Fibroblast of pulmonary artery (primary cell): ENCODE measurements at places on chromosomes 12 and 14.

DNA sequence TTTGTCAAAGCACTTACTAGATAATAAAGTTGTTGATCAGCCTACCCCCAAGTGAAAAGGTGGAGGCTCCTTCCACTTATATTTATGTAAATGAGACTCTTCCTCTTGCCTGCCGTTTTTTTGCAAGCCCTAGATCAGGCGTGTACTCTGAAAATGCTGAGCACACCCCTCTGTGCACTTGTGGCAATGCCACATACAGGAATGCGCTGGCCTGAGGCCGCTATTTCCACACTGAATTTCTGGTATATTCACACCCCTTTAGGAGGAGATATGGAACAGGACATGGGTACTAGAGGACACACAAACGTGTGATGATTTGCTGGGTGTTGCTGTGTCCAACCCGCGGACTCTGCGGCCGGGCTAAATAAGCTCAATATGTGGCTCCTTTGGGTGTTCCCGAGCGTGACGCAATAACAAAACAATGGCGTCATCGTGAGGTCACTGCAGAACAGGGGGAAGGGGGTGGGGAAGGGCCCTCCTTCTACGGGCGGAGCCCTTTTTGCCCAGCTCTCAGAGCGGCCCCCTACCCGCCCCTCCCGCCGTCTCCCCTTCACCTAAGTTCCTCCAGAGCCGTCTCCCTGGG, 554 bp upstream of the TSPAN31 start:
- DNase-seq, result peak; percentile 91

GRCh38 chr12:125836647-125837046, 771.4 kb downstream of the AACS start:
- DNase-seq, result no peak

DNA sequence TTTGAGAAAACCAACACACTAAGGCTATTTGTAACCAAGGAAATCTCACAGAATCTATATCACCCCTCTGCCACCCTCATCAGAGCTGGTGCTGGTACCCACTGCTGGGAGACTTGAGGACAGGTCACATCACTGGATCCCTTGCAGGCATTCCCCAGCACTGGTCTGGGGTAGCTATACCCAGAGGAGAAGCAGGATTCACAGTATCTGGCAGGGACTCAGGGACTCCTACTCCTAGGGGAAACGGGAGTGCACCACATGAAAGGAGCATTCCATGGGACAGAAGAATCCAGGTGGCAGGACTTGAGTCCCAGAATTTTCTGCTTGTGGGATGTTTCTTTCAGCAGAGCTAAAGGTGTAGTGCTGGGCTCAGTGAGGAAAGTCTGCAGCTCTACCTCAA, 223.2 kb downstream of the ADGRD1 start:
- DNase-seq, result no peak

- no peak for DNase-seq
Observed at GRCh38 chr14:94309721-94310120, 13.4 kb downstream of the SERPINA6 start.

DNA sequence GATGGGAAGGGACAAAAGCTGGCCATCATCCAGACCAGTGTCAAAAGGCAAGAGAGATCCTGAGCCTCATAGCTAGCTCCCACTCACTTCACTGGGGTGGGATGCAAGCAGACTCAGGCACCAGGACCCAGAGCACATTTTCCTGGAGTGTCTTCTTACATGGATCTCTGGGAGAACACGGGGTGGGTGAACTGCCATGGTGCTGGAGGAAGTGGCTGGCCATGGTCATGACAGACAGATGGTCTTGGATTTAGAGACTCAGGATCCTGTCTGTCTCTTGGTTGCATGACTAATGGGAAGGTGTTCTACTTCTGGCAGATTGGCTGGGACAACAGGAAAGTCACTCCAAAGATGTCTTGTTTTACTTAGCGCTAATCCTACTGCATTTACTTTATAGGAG, 311.5 kb downstream of the ATP23 start:
- no peak for DNase-seq

GRCh38 chr12:47763481-47764346, 5.0 kb upstream of the RAPGEF3 start:
- DNase-seq, result no peak

DNA sequence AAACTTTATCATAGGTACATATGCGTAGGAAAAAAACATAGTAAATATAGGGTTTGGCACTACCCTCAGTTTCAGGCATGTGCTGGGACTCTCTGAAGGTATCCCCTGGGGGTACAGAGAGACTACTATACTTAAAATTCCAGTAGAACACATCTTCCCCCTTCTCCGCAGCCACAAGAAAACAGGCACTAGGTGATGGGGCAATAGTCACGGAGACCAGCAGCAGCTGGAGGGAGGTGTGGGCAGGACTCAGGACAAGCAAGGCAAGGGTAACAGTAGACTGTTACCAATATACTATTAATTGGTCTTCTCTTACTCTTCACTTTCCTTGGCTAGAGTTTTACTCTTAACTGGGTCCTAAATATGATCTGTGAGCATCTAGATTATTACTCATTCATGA, 4.6 kb upstream of the PAPOLA start:
- DNase-seq, result no peak

- no peak for DNase-seq
Observed at GRCh38 chr12:19397534-19397933, 41.8 kb upstream of the AEBP2 start.

- no peak for DNase-seq
Observed at GRCh38 chr12:112285600-112286401, 96.4 kb downstream of the HECTD4 start.

- DNase-seq, result peak; percentile 85
Observed at GRCh38 chr12:54360717-54361456, 3.4 kb downstream of the GPR84 start.
